ENCODE measurements at places on chromosomes 1 and 21.

DNA sequence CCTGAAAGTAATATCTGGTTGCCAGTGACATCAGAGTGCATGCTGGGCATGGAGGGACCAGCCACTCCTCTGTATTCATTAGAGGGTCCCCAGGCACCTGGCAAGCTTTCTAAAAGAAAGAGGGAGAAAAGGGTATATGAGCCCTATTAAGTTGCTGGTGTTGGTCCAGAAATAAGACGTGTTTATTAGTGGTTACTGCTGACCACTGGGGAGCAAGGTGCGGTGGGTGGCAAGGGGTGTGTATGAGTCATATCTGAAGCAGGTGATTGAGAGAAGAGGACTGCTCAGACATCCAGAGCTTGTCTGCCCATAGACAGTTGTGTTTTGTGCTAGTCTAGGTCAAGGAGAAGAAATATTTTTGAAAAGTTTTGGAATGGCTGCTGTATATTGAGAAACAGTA, 298.1 kb downstream of the TM2D1 start:
- peak; percentile 28 for DNase-seq

DNA sequence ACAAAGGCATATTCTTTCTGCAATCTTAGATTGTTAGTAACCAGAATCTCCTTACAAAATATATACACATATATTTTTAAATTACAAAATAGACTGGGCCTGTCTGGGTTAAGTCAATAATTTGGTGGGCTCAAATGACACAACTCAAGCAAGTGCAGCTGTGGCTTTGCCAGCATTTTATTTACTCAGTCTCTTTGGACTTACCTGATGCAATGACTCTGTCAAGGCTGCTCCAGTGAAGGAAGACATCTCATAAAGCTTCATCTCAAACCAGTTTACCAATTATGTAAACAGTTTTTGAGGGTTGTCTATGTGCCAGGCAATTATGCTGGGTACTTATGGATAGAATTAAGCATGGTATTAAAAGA, 22.8 kb upstream of the ABCA4 start:
- DNase-seq: no peak

GRCh38 chr1:240597153-240597745, 14.7 kb downstream of the GREM2 start:
- no peak for DNase-seq

GRCh38 chr1:183652547-183653461, at the start of gene APOBEC4:
TSS of gene APOBEC4 (minus strand) at chr1:183653316. CDS start at chr1:183648781, 4,535 bp downstream.
- peak; percentile 23 for DNase-seq

- DNase-seq: no peak
Measured at GRCh38 chr1:34342334-34342733, 165.6 kb downstream of the C1orf94 start.

- peak; percentile 38 for DNase-seq
Measured at GRCh38 chr1:62688687-62689085, 500 bp upstream of the DOCK7 start.

DNA sequence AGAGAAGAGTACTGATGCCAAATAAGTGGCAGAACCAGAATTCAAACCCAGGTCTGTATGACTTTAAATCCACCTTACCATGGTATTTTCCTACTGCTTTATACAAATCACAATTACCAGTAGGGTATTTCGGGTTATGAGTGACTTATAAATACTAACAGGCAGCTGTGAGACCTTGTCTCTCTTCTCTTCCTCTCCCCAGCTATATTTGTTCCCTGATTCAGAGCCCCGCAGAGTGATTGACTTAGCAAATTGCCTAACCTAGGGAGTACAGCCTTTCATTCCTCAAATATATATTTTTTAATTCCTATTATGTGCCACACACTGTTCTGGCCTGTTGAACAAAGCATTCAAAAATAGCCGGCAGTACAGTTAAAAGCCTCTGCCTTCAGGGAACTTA, 168.0 kb downstream of the CLEC20A start:
- peak; percentile 40 for DNase-seq

GRCh38 chr1:64223329-64224151, 20.1 kb downstream of the UBE2U start:
- peak; percentile 90 for DNase-seq

GRCh38 chr1:94580367-94581115, 39.0 kb upstream of the F3 start:
- DNase-seq: no peak

GRCh38 chr1:75696000-75696399, 28.5 kb upstream of the ACADM start:
- DNase-seq: no peak

- no peak for DNase-seq
Measured at GRCh38 chr1:86409416-86410021, 13.4 kb upstream of the ODF2L start.

GRCh38 chr1:78797108-78797781, 147.6 kb downstream of the IFI44 start:
- DNase-seq: peak; percentile 59

DNA sequence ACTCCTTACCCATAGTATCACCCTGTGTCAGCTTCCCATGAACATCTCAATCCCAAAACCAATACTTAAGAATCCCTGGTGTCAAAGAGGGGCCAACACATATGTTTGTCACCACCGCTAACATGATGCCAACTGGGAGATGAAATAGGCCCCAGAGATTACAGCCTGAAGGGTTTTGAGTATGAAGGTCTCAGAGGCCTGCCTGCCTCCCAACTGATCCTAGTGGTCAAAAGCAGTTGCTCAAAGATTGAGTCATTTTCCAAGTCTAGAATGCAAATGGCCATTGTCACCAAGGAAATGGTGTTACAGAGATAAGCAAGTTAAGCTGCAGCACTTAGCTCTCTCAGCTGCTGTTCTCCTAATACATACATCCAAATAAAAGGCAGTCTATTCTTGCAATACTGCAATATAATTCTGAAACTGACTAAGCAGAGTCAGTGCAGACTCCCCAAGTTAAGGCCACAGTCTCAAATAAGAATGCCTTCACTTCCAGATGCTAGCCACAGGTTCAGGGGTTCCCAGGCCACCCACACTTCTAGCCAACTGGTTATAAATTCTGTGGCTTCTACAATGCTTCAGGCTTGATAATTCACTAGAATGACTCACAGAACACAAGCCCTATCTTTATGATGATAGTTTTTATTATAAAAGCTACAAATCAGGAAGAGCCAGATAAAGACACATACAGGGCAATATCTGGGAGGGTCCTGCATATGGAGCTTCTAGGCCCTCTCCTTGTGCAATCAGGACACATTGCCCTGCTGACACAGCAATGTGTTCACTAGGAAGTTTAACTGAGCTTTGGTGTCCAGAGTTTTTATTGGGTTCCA, 18.7 kb downstream of the DUSP10 start:
- DNase-seq: peak; percentile 46

DNA sequence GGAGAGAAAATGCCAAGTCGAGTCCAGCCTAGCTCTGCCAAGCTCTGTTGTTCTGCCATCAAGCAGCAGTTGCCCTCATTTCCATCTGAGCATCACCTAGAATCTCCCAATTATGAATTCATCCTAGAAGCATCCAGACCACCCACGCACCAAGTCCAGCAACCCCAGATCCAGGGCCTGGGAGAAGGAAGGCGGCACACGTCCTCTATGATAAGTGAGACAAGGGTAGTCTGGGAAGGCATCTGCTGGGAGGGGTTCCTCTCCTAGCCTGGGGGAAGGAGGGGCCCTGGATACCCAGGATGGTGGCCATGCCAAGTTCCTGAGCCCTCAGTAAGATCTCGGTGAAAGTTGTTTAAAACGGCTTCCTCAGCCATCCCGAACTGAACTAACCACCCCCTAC, 70.7 kb downstream of the VWA5B1 start:
- no peak for DNase-seq

DNA sequence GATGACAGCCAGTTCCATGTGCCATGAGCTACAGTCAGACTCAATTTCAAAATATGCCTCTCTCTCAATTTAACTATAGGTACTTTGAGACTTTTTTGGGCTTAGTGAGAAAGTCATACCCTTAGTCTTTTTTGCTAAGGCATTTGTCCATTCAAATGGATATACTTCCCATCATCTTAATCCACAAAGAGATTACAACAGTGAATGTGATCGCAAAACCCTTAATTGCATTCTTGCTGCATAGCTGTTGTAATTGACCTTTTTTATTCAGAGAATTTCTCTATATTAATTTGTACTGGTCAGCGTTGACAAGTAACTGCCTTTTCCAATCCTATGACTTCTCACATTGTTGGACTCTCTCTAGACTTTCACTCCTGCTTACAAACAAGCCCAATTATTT, 38.6 kb upstream of the RGS18 start:
- DNase-seq: no peak

GRCh38 chr1:54121482-54122134, 31.2 kb downstream of the CDCP2 start:
- DNase-seq: peak; percentile 69

DNA sequence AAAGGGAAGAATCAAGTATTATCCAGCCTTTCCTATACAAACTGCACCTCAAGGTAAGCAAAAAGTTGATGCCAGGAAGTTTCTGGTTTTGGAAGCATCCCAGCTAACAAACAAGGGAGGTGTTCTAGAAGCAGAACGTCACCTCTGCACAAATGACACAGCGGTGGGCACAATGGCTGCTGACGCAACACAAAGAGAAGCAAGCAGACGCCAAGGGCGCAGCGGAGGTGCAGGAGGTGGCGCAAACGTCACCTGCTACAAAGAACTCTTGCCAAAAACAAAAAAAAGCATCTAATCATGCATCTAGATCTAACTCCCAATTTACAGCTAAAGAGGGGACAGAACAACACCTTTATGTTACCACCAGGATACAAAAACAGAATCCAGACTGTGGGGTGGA, 88.5 kb downstream of the NPHP4 start:
- DNase-seq: no peak

GRCh38 chr1:187942986-187943385, 1114.2 kb downstream of the PLA2G4A start:
- no peak for DNase-seq

DNA sequence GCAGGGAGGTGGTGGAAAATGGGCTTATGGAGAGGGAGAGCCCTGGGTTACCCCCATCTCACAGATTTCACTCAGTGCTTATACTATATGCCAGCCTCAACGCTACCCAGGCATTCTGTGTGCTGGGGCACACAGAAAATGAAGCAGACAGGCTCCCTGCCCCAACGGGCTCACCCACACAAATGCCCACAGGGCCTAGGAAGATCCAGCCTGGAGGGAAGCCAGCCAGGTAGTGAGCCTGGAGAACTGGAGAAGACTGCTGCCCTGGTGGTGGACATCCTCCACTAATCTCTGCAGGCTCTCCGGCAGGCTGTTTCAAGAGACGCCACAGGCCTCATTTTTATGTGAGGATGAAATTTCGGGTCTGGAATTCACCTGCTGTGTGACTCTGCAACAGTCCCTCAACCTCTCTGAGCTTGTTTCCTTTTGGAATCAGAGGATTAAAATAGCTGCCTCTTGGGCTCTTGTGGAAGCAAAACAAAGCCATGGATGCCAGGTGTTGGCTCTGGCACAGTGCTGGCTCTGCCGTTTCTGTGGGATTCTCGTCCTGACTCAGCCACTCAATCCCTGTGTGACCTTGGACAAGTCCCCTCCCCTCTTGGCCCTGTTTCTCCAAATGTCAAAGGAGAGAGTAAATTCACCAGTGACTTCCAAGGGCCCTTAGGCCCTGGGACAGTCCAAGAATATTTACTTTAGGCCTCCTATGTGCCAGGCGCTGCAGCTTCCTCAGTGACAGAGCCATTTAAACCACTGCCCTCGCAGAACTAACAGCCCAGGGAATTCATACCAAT, 3.6 kb downstream of the PAQR7 start:
- no peak for DNase-seq

- peak; percentile 71 for DNase-seq
Measured at GRCh38 chr1:212368073-212368484, 46.6 kb downstream of the PACC1 start.

GRCh38 chr1:203996126-203996525, 76.8 kb upstream of the SOX13 start:
- peak; percentile 33 for DNase-seq

- DNase-seq: no peak
Measured at GRCh38 chr1:9865724-9866123, 42.0 kb upstream of the CLSTN1 start.

DNA sequence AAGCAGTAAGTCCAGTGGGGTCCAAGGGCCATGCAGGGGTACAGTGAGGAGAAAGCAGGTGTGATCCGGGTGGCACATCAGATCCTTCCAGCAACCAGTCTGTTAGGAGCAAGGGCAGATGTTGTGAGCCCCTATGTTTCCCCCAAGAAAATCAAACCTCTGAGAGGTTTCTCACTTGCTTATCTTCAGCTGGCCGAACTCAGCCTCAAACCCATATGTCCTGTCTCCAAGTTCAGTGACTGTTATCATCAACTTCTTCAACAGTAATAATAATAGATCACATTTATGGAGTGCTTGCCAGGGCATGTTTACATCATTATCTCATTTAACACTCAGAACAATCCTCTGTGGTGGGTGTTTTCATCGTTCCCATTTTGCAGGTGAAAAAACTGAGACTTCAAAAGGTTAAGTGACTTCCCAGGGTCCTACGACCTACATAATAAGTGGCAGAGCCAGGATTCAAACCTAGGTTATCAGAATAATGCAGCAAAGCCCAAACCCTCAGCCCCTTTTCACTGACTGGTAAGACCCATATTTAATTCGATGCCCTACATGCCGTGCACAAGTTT, 3.3 kb downstream of the CAPN2 start:
- no peak for DNase-seq

GRCh38 chr1:36051821-36052220, 32.1 kb upstream of the TEKT2 start:
- DNase-seq: no peak

DNA sequence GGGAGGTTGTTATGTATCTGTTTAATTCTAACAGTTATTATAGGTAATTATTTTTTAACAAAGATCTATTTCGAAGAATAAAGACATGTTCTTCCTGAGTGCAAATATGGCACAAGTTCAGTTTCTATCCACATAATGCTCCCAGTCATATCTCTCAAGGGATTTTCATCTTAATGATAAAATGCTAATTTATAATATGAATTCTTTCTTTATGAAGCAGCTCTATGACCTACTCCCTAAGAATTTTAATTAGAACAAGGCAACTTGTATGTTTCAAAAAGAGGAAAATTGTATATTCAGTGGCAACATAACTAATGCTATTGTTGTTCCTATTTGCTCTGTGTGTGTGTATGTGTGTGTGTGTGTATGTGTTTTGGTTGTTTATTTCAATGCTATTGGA, 1222.1 kb upstream of the NCAM2 start:
- DNase-seq: no peak

DNA sequence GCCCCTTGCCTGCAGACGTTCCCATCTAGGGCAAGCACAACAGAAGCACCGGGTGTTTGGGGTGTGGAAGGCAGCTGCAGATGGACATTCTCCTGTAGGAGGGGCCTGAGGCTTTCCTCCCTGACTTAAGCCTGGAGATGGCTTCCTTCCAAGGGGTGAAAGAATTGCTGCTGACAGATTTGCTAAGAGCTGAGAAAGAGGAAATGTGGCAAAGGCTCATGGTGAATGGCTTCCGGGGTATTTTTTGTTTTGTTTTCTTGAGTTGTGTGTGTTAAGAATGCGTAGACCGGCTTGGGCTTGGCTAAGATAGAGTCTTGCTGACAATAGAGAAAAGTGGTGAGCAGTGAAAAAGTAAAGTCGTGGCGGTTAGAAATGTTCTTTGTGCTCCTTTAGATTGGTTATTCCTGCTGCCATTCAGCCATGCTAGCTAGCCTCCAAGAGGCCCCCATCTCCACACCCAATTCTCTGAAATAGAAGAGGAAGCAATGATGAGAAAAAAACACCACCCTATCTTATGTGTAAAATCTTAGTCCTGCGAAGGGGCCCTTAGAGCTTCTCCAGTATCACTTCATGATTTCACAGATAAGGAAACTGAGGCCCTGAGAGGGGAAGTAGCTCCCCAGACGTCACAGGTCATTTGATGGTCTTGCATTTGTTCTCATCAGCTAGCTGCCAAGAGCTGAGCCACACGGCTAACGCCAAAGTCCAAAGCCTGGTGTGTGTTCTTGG, 36.9 kb downstream of the EIF2D start:
- peak; percentile 49 for DNase-seq

Data from renal cortical epithelial cell (primary cell).